NCI-H526 treated with DMSO at 0.1 percent for 48 hours (cell line): ENCODE measurements at places on chromosomes 16 and 17.

DNA sequence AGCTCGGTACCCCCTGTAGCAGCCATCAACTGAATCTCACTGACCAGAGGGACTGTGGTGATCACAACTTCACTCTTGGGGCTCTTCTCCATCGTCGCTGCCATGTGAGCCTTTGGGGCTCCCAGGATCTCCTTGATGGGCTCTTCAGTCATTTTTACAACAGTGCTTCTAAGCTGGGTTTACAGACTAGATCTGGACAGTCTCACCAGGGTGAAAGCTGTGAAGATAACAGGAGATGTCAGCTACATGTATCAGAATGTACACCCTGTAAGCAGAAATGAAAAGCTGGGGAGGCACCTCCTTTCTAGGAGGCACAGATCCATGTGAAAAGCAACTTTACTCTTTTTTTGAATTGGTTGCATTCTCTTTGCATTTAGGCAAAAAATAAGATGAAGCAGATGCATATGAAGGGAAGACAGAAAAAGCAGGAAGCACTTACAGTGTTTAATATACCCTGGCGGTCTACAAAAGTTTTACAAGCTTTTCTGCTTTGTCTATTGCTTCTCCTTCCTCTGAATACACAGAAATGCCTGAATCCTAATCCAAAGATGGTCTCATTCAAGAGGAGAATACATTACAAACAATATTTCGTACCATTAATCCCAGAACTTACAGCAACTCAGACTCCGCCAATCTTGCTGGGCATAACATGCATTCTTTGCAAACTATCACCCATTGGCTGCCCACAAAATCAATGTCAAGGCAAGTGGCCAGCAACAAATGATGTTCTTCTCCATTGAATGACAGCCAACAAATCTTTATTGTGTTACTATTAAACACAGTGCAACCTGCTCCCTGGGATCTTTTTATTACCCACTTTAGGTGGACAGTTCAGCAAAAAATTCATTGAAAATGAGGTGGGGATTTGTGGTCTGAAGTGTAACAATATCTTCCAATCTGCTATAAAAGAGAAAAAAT is 1.5 kb downstream of the TMEM100 start:
- DNase-seq: no peak

GRCh38 chr17:1362964-1363363 is 37.1 kb downstream of the YWHAE start:
- no peak for DNase-seq

GRCh38 chr17:79933863-79934652 is 94.8 kb upstream of the CBX4 start:
- no peak for DNase-seq

DNA sequence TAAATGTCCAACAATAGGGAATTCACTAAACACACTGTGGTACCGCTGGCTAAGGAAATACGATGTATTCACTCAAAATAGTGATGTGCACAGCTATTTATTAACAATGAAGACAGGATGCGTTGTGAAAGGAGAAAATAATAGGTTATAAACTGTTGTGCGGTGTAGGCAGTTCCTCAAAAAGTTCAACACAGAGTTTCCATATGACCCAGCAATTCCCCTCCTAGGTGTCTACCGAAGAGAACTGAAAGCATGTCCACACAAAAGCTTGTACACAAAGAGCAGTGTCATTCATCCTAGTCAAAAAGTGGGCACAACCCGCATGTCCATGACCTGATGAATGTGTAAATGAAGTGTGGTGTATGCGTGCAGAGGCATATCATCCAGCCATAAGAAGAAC is 1.2 kb upstream of the CES1 start:
- DNase-seq: no peak

GRCh38 chr16:74450236-74450635 is 29.0 kb upstream of the CLEC18B start:
- no peak for DNase-seq

GRCh38 chr16:71590584-71590983 is 13.7 kb upstream of the TAT start:
- DNase-seq: no peak

- no peak for DNase-seq
Measured at GRCh38 chr17:48577330-48577945, 712 bp downstream of the HOXB4 start.

GRCh38 chr16:9105189-9105588 is 13.7 kb downstream of the HAPSTR1 start:
- DNase-seq: no peak

- peak; percentile 15 for DNase-seq
Measured at GRCh38 chr16:11235703-11235991, 20.4 kb downstream of the SOCS1 start.

DNA sequence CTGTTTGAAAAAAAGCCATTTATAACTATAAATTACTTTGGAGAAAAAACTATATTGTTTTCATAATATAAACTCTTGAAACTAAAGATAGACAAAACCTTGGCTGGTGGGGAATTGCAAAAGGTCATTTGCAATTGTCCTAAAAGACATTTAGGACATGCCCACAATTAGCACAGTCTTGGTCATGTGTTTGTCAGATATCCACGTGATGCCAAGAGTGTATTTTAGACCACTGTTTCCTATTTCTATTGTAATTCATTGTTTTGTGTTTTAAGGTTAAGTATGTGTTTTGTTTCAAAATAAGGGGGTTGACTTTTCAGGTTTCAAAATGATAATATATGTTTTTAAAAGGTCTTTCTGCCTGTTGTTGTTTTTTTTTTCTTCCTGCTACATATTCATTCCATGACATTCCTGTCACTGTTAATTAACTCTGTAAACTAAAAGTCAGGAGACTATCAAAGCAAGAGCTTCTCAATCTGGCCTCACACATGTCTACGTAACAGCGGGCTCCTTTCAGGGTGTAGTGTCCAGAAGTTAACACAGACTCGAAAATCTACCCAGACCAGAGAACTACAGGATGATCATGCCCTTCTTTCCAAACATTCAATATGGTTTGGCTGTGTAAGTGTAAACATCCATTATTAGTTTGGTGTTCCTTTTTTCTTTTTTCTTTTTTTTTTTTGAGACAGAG is 58.7 kb downstream of the COG7 start:
- no peak for DNase-seq

- no peak for DNase-seq
Measured at GRCh38 chr17:1089915-1090314, 89.9 kb downstream of the ABR start.

DNA sequence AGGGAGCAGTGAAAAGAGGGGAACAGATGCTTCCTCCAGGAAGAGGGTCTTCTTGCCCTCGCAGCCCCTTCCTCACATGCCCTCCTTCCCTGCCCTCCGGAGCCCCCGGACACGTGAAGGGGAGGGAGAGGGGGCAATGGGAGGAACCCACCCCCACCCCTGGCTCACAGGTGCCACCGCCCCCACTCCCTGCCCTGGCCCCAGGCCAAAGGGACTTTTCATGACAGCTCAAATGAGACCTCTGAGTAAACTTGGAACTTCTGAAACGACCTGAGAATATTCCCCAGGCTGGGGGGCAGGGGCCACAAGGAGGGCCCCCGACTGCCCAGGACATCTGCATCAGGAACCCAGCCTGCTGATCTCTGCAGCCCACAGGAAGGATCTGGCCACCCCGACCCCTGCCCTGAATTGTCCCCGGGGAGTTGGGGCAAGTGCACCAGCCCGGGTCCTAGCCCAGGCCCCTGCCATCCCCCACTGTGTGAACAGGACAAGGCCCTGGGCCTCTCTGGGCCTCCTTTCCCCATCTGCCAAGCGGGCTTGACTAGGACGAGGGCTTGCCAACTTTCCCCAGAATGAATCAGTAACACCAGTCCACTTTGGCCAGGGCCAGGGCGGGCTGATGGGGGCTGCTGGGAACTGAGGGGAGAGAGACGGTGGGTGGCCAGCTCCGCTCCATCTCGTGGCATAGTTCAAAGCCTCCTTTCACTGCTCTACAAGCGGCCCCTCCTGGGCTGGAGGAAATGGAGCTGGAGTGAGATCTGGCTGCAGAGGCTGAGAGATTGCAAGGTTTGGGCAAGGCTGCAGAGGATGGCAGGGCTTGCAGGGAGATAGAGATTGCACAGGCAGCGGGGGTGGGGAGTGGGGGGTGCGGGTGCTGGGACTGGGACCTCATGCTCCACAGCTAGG is 3.8 kb downstream of the IL21R start:
- no peak for DNase-seq

GRCh38 chr17:72725433-72726068 is 366.9 kb downstream of the SLC39A11 start:
- DNase-seq: peak; percentile 67

DNA sequence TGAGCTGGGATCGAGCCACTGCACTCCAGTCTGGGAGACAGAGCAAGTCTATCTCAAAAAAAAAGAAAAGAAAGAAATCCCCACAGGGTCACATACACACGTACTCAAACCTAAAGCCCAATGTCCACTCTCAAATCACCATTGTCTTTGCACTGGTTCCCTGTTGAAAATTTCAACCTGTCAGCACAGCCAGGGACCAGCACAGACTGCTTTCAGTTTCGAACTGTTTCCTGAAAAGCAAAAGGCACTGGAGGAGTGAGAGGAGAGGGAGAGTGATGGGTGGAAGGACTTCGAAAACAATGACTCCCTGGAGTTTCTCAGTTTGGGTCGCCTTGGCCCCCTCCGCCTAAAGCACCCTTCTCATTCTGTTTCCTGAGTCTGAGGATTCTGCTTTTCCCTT is 9.0 kb upstream of the CD300C start:
- DNase-seq: no peak

GRCh38 chr16:26688105-26688504 is 378.6 kb upstream of the C16orf82 start:
- no peak for DNase-seq

- no peak for DNase-seq
Measured at GRCh38 chr16:14309001-14309886, 238.1 kb downstream of the MRTFB start.

GRCh38 chr16:17431012-17431411 is 39.7 kb downstream of the XYLT1 start:
- no peak for DNase-seq

DNA sequence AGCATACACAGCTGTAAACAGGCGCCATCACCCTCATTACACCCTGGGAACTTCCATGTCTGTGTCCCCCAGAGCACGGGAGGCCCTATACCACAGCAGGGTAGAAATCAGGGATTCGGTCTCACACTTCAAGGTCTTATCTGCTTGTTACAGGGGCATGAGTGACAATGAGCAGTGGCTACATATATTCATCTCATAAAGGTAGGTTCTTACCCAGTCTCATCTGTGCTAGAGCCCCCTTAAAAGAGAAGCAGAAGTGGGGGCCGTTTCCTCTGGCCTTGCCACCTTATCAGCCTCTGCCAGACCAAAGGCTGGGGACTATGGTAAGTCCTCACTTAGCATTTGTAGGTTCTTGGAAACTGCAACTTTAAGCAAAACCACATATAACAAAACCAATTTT is 46.5 kb downstream of the IRX5 start:
- DNase-seq: no peak

DNA sequence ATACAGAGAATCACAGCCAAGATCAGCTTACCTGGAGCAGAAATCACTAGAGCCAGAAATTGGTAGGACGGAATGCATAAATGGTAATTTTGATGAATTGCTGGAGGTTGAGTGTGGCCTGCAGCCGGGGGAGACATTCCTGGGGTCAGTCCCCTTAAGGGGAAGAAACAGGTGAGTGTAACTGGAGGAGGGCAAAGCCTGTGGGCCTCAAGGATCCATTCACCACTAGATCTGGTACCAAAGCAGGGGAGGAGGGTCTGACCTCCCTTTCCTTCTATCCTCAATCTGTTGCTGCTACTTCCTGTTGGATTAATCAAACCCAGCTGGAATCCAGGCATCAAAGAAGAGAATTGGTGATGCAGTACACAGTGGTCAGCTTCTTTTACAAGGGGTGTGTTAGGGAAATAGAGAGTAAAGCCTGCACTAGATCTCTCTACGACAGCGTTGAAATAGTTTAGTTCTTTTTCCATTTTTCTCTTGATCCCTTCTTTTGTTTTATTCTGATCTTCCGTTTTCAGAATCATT is 8.6 kb upstream of the ABCA9 start:
- no peak for DNase-seq

- DNase-seq: no peak
Measured at GRCh38 chr16:15854906-15855703, 1.7 kb downstream of the MYH11 start.

- DNase-seq: no peak
Measured at GRCh38 chr16:66479661-66480264, 52.7 kb downstream of the BEAN1 start.

- no peak for DNase-seq
Measured at GRCh38 chr16:67544329-67544841, 15.8 kb downstream of the RIPOR1 start.

GRCh38 chr17:64773836-64774761 is 112.0 kb upstream of the SMURF2 start:
- DNase-seq: peak; percentile 86

- DNase-seq: no peak
Measured at GRCh38 chr16:2767140-2767731, 9.8 kb downstream of the ELOB start.

DNA sequence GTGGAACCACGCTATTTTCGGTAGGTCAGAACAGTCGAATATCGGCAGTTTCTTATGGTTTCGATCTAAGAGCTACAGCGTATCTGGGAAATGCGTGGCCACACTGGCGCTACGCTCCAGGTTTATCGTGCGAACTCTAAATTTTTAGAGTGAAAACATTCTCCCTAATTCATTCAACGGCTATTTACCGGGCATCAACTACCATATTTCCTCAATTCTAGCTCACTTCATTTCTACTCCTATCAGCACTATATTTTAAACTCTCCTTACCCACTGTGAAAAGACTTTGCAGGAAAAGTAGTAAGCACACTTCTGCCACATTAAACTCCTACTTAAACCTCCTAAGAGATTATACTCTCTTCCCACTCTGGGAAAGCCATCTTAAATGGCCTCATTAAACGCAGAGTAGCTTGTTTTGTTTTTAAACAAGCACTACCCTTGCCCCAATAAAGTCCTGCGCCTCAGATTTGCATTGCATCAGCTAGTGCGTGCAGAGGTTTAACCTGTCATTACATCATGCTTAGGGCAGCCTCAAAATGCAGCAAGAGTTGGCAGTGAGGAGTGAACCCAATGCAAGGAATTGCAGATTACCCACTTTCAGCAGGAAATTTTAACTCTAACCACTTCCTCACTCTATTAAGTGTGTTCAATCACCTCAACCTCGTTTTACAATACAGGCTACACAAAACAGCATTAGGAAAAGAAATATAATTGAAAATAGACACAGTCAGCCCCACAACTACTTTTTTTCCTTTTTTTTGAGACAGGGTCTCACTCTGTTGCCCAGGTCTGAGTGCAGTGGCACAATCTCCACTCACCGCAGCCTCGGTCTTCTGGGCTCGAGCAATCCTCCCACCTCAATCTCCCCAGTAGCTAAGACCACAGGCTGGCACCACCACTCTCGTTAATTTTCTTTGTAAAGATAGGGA is 18.8 kb downstream of the SIAH1 start:
- DNase-seq: peak; percentile 32

GRCh38 chr17:39739885-39740356 is 2.2 kb downstream of the GRB7 start:
- no peak for DNase-seq
